ENCODE measurements at places on chromosomes 5 and 9.

DNA sequence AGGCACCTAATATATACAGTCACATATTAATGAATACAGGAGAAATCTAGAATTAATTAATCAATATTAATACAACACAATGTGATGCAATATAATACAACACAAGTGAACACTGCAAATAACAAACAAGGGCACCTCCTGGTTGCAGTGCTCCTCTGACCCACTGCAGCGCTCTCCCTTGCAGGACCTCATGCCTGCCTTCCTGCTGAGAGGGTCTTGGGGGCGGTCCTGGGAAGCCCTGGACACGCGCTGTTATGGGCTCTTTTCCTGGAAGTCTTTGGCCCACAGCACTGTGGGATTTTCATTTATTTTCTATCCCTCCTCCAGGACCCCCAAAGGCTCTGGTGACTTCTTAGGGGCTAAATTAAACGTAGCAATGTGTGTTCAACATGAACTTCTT, 485.8 kb downstream of the IRX1 start:
- no peak for DNase-seq

GRCh38 chr9:101796044-101796443, 57.6 kb upstream of the GRIN3A start:
- no peak for DNase-seq

DNA sequence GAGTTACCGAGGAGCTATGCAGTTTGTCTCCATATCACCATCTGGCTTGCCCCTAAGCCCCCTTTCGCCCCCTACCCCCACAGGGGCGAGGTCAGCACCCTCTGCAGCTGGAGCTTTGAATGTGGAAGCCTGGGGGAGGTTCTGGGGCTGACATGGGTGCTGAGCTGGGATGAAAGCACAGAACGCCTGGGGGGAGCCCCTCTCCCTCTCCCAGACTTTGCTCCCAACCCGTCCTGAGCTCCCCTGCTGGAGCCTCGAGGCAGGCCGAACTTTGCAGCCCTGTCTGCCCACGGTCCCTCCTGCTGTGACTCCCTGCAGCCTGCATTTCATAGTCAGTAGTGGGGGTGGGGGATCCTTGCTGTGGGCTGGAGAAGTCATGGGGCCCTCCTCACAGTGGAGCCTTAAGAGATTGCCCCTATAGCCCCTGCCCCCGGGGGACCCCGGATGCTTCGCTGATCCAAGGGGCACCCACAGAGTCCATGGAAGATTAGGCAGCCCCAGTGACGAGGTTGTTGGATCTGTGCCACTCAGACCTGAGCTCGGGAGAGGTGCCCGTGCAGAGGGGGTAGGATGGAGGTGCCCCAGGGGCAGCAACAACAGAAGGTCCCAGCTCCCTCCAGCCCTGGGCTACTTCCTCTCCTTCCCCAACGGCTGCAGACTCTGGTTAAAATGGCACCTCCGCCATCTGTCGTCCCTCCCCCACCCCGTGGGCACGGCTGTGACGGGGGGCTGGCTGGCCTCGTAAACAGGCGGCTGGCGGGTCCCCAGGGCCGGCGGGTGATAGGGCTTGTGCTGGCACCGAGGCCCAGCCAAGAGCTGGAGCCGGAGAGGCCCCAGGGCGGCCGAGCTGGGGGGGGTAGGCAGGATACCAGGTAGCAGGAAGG, 162.0 kb downstream of the C9orf50 start:
- DNase-seq = no peak

DNA sequence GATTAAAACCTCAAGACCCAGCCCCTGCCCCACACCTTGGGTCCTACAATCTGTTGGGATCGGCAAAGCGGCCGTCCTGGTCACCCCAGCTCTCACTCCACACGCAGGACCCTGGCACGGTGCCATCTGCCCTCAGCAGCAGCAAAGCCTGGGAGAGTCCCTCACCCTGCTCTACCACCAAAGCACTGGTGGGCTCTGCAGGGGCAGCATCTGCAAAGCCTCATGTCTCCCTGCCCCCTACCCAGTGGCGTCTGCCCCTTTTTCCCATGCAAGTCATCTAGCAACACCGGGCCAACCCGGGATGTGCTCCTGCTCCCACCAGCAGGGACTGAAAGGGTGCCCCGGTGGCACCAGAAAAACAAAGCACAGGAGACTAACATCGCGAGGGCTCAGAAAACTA, 19.6 kb upstream of the CNOT6 start:
- no peak for DNase-seq

- no peak for DNase-seq
Measured at GRCh38 chr5:9058666-9059065, 487.2 kb downstream of the SEMA5A start.

- DNase-seq = no peak
Measured at GRCh38 chr9:115000217-115000639, 69.8 kb upstream of the TNFSF8 start.

DNA sequence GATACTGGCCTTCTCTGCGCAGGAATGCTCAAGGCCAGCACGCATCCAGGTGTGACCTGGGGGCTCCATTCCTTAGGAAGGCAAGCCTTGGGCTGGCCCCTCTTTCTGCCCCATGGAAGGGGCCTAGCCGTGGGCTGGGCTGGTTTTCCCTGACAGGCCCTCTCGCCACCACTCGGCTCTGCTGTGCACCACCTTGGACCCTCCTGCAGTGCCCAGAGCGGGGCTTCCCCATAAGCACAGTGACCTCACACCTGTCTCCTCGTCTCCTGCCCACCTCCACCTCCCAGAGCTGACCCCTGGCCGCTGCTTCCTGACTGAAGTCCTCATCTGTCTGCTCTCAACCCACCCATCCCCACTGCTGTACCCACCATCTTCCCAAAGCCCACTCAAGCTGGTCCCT, 21.1 kb downstream of the UNC5A start:
- no peak for DNase-seq

DNA sequence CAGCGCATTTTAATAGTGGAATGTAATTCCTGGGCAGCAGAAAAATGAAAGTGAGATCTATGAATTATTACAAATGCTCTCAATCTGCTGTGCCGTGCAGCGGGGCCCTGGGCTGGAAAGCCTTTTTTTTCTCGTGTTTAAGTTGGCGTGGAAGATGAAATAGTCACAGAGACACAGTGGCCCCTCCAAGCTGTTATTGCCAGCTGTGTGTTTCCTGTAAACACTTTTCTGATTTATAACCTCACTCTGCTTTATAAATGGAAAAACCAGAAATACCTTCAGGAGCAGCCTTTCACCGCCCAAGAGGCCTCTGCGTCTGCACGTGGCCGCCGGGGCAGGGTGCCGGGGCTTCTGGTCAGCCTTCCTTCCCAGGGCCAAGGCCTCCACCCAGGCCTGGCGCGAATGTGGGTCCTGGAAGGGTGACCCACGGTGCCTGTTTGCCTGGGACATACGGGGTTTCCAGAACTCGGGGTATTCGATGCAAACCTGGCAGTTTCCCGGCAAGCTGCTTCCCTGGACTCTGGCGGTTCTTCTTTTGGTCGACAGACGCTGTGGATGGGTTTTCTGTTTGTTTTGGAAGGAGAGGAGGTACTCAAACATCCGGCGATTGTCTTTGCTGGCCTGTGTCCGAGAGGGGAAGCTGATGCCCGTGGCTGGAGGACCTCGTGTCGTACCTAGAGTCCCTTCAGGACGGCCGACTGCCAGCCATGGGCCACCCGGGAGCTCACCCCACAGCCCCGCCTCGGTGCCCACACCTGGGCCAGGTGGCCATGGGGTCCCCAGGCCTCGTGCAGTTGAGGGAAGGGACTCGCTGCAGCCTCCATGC, 256.7 kb downstream of the PARP8 start:
- no peak for DNase-seq

- no peak for DNase-seq
Measured at GRCh38 chr5:175202463-175203068, 241.4 kb downstream of the DRD1 start.

DNA sequence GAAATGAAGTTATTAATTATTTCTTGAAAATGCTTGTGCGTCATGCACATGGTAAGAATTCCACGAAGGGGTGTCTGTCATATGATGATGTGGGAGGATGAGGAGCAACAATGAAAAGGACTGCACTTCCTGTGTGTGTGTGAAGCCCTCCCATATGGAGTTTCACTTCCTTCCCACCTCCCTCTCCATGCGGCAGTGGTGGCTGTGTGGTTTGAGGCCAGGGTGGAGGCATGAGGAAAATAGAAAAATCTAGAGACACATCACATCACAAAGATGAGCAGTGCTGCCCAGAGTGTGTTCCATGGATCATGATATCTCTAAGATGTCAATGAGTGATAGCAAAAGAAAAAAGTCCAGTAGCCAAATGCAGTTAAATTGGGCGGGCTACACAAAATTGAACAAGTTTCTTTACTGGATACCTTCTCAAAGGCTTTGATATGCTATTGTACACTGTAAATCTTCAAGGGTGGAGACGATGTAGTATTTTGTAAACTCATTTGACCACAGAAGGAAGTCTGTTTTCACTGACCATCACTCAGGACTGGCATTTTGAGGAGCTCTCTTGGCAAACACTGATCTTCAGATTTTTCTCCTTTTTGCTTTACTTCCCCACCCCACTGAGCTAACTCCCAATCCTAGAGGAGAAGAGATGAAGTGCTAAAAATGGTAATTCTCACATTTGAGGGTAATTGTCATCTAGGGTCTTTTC, 55.7 kb upstream of the EQTN start:
- no peak for DNase-seq

GRCh38 chr5:154071799-154072413, 33.1 kb downstream of the MFAP3 start:
- no peak for DNase-seq

- no peak for DNase-seq
Measured at GRCh38 chr5:142551338-142552067, 134.4 kb downstream of the FGF1 start.

- no peak for DNase-seq
Measured at GRCh38 chr9:70131296-70131695, 87.6 kb downstream of the MAMDC2 start.

DNA sequence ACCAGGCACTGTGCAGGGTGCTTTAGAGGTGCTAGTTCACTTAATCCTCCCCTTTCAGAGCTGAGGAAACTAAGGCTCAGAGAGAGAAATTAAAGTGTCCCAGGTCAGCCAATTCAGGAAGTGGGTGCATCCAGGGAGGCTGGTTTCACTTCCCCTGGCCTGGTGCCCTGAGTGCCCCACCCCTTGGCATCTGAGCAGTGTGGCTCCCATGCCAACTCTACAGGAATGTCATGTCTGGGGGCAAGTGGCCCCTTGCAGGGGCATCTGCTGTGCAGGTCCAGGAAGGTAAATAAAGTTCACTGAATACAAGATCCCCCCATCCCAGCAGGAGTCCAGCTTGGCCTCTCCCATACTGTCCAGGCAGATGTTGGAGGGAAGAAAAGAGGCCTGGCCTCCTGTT, 4.4 kb upstream of the N4BP3 start:
- DNase-seq = no peak

DNA sequence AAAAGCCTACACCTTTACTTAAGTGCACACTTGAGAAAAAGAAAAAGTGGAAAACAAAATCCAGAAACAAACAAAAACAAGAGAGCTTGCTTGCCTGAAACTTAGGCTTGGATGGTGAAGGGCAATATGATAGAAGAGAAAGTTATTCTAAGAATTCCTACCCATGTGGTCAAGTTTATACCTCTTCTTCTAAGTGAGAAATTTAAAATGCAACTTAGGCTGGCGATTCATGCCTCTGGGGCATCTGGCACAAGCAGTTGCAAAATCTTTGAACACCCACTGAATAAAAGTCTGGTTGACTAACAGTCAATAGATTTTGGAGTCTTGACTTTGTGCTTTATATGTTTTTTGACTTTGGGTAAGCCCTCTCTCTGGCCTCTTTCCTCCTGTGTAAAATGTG, 239.6 kb downstream of the KDM4C start:
- no peak for DNase-seq

- no peak for DNase-seq
Measured at GRCh38 chr5:179874136-179874535, 15.5 kb upstream of the MRNIP start.

GRCh38 chr9:7967093-7967827, 167.7 kb upstream of the DMAC1 start:
- no peak for DNase-seq

- no peak for DNase-seq
Measured at GRCh38 chr9:14175778-14176177, 138.2 kb downstream of the NFIB start.

- no peak for DNase-seq
Measured at GRCh38 chr9:83280268-83280667, 217.3 kb upstream of the RASEF start.

GRCh38 chr5:135027266-135027696, 6.7 kb downstream of the PITX1 start:
- DNase-seq = no peak

DNA sequence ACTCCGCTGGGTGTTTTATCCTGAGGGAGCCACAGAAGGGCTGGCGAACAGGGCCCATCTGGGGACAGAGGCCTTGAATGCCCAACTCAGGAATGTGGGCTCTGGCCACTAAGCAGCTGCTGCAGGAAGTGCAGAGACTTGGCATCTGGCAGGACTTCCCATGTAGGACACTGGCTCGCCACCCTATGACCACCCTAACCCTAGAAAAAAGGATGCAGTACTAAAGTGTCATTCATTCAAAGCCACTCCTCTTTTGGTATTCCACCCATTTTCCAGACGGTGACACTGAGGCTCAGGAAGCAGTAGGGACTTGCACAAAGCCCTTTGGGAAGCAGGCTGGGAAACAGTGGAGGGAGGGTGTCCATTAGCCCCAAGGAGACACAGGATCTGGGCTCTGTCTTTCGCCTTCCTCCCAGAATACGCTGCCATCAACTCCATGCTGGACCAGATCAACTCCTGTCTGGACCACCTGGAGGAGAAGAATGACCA, 3.0 kb downstream of the BBLN start:
- DNase-seq = no peak

DNA sequence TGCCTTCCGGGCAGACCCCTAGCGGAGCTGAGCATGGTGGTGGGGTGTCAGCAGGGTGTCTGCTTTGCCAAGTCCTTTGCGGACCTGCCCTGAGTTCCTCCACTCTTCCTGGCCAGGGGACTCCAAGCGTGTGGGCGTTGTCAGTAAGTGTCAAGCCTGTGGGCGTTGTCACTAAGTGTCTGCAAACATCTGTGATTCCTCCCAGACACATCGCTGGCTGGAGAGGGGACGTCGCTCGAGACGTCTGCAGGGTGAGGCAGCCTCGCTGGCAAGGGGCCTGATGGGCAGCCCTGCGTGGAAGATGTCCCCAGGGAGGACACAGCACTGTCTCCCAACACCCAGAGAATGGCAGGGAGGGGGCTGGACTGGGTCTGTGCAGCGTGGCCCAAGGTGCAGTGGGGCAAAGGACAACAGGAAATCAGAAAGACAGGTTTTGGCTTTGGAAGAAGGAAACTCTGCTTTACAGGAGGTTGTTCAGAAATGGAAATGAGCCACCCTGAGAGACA, 28.8 kb downstream of the ADAMTSL2 start:
- no peak for DNase-seq

GRCh38 chr5:56105511-56106291, 110.9 kb upstream of the IL6ST start:
- DNase-seq = no peak

GRCh38 chr9:93664549-93665120, 88.3 kb downstream of the PHF2 start:
- no peak for DNase-seq

DNA sequence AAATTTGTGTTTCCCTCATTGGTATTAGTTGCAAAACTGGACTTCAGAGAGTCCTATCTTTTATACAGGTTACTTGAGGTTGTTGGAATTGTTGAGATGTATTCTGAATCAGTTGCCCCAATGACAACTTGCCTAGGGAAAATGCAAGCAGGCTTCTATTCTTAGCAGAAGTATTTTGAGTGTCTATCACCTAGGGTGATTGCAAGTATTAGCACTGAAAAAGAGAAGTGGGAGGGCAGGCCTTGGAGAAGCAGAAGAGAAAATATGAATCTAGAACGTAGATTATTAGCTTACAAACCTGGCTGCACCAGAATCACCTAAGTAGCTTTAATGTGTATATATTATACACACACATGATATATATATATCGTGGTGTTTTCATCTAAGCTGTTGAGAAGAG, 43.2 kb downstream of the ADAMTS12 start:
- DNase-seq = no peak

All from stimulated activated CD8-positive, alpha-beta memory T cell treated with anti-CD3 and anti-CD28 coated beads, Interleukin-7, amount 100 ng/mL, for 24 hours (primary cell).